Progenitor cell of endocrine pancreas (in vitro differentiated cells): ENCODE measurements at places on chromosomes 5 and 9.

DNA sequence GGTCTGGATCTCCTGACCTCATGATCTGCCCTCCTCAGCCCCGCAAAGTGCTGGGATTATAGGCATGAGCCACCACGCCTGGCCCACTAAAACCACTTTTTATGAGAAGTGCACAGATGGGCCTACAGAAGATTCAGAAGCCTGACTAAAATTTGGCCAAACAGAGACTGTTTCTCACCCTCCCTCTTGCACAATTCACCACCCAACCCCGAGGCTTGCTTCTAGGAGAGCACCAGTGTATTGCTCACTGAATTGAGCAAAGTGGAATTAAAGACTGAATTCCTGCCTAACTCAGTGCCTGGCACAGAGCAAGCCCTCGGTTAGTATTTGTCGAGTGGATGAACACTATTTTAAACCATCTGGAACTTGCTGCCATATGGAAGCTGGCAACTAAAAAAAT lies 3.4 kb upstream of the DCTN4 start:
- DNase-seq, result no peak

- no peak for DNase-seq
Observed at GRCh38 chr5:622359-622758, 10.2 kb downstream of the CEP72 start.

DNA sequence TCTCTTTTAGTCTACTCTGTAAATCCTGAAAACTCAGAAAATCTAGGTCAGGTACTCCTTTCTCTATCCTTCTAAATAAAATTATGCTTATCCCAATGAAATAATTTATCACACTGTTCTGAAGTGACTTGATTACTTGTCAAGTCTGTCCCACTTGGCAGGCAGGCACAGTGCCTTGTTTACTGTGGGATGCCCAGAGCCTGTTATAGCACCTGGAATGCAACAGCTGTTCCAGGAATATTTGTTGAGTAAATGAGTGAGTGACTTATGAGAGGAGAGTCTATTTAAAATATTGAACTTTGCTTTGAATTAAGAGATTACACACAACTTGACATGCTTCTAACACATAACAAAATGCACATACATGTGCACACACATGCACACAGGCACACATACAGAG lies 130.0 kb downstream of the MPDZ start:
- no peak for DNase-seq

DNA sequence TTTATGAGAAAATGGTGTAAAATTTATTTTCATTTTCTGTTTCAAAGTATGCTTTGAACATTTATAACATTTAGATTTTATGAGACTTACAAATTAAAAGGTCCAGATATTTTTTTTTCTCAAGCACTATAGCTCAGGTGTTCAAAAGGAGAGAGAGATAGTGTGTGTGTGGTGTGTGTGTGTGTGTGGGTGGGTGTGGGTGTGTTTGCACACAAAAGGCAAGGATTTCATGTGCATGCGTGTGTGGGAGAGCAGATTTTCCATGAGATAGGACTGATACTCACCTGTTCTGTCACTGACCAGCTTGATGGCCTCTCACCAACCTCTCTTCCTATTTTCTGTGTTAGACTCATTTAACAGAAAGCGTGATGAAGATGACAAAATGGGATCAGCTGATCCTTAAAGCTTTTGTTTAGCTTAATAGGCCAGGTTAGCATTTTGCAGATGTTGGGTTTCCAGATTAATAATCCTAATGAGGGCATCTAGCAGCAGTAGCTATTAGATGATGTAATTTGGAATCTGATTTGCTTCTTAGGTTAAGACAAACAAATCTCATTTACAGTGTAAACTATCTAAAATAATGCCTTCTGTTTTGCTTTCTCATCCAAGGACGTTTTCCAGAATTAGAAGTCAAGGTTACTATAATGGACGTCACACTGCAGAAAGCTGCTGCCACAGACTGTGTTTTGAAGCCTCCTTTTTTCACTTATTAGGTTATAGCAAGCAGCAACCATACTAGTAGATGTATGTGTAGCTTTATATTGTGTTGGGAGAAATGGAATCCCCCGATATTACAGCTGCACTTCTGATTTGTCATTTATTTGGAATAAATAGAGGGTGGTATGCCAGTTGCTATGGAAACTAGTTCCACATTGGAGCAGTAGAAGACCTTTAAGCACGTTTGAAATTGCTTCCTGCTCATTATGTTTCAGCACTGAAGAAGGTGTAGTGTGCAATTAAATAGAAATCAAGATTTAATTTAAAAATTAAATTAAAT lies 355.6 kb downstream of the TAF11L14 start:
- DNase-seq, result no peak

GRCh38 chr5:157598350-157598936 lies 22.9 kb upstream of the ADAM19 start:
- no peak for DNase-seq

- peak; percentile 14 for DNase-seq
Observed at GRCh38 chr5:16935231-16936149, 598 bp downstream of the MYO10 start.

- DNase-seq, result no peak
Observed at GRCh38 chr5:83011985-83012384, 65.2 kb downstream of the TMEM167A start.

DNA sequence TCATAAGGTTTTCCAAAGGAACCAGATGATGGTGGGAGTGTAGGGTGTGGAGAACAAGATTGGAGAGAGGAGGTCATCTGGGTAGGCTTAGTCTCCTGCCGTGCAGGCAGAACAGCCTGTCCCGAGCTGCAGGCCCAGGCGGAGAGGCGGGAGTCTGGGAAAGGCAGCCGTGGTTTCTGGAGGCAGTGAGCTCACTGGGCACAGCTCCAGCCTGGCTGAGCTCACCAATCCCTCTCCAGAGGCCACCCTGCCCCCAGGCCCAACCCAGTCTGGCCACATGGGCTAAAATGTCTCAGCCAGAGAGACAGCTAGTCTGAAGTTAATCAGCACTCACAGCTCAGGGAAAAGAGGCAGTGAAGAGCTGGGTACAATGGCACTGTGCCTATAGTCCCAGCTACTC lies 12.3 kb downstream of the P4HA2 start:
- DNase-seq, result no peak

- no peak for DNase-seq
Observed at GRCh38 chr9:99023831-99024230, 80.1 kb downstream of the COL15A1 start.

- DNase-seq, result no peak
Observed at GRCh38 chr5:95864944-95865504, 42.5 kb upstream of the GLRX start.

DNA sequence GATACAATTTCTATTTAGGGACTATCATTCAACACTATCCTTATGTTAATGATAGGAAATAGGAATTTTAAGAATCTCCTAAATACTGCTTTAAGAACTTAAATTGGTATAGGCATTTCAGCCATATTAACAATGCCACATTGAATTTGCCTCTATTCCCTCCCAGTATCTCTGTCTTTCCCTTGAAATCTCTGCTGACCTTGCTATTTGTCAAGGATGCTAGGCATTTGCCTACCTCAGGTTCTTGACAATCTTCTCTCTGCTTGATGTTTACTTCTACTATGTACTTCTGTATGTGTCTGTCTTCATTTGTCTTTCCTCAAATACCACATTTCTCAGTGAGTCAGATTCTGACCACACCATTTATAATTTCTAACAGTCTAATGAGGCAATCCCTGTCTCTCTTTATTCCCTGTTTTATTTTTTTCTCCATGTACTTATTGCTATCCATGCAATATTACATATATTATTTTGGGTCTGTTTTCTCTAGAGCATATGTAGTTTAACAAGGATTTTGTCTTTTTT lies 1461.4 kb upstream of the CDH9 start:
- no peak for DNase-seq

DNA sequence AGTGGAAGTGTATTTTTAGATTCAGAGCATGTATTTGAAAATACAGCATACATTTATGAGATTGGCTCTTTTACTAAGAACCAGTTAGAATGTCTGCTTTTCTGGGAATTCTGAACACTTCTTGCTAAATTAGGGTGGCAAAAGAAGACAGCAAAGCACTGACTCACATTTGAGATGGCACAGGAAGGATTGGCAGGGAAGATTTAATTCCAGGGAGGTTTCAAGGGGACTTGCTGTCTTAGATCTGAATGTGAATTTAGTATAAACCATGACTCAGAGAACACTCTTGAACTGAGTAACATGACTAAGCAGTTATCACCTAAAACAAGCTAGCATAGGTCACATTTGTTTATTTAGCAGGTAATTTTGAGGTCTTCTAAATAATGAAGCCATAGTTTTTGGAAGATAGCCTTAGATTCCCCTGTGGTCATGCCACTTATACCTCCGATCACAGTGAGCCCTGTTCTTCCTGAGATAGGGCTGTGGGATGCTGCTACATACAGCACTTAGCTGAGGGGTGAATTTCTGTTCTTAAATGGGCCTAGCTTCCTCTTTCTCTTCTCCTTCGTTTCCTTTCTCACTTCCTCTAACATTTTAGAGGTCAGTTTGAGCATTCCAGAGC lies 173.8 kb downstream of the PCSK1 start:
- no peak for DNase-seq

- DNase-seq, result no peak
Observed at GRCh38 chr5:100131161-100131560, 404.0 kb upstream of the FAM174A start.

GRCh38 chr9:14242150-14242805 lies 71.7 kb downstream of the NFIB start:
- DNase-seq, result no peak

GRCh38 chr5:146111409-146111808 lies 6.0 kb upstream of the PLAC8L1 start:
- DNase-seq, result no peak

GRCh38 chr5:77851176-77852067 lies 75.3 kb upstream of the TBCA start:
- DNase-seq, result peak; percentile 27

DNA sequence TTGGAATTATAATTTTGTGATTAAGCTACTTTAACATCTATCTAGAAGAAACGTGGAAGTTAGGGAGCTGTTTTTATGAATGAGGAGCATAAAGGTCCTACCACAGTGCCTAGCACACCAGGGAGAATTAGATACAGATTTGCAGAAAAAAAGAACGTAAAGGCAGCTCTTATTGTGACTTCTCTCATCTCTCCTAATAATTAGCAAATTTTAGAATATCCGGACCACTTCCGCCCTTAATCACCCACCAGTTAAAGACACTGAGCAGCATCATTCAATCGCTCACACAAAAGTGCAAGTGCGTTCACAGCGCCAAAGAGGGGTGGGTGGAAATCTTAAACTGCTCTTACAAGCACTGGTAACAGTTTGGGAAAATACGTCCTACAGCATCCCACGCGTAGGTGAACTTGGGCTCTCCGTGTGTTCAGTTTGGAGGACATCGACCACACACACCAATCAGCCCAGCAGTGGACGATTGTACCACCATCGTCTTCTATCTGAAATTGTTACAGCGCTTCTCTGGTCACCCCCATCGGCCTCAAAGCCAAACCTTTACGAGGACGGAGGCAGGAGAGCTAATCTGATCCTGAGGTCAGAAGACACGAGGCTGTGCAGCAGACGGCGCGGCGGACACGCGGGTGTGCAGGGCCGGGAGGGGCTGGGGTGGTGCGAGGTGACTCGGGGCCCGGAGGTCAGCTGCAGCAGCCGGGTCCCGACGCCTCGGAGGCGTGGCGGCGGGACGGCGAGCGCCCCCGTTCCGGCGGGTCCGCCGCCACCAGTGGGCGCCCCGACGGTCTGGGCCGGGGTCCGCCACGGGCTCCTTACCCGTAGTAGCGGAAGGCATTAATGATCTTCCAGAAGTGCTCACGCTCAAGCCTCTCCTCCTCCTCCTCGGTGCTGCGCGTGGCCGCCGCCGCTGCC lies 646 bp downstream of the CARNMT1 start:
- DNase-seq, result peak; percentile 41

- DNase-seq, result no peak
Observed at GRCh38 chr9:135973277-135974219, 12.4 kb upstream of the UBAC1 start.

DNA sequence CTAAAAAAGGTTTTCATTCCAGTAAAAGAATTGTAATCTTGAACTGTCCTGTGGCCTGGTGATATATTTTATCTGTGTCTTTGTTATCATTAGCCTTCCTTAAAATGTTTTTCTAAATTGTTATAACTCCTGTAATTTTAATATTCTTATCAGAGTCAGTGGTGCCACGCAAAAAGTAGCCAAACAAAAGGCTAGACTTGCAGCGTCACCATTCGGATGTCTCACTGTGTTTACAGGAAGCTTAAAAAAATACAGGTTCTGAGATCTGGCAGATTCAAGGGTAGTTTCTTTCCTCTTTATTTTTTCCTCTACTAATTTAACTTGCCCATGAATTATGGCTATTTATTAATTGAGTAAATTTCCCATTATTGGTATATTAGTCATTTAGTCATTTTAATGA lies 362.3 kb downstream of the MAT2B start:
- DNase-seq, result no peak

DNA sequence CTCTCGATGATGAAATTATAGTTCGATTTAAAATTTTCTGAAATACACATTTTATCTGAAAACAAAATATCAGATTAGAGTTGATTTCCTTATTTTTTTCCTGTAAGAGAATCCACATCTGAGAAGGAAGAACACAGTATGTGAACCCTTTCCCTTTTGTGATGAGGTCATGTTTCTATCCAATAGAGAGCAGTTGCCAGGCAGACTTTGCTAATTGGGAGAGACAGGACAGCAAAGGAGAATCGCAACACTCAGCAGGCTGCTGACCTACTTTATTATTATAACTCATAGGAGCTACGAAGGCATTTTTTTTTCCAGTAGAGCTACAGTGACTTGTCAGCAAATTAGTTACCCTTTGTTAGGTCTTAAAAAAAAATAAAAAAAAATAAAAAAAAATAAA lies 242.1 kb downstream of the HCN1 start:
- no peak for DNase-seq
